Head of caudate nucleus (tissue), 42 donors: ENCODE measurements at places on chromosomes 3 and 15.

DNA sequence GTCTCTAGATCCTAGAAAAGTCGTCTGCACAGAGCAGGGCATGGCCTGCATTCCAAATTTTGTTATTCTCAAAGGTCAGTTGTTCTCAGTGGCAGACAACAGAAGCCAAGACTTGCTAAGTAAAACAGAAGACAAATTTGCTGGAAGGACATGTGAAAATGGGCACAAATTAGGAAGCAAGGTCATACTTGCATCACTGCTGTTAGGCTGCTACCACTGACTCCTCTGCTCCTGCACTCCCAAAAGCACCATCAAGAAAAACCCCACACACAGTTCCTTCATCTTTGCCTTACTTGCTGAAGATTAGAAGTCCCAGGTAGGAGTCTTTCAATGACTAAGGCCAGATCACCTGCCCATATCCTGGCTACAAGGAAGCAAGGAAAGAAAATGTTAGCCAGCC is 69.9 kb upstream of the ATP2C1 start:
- DNase-seq, result no peak

DNA sequence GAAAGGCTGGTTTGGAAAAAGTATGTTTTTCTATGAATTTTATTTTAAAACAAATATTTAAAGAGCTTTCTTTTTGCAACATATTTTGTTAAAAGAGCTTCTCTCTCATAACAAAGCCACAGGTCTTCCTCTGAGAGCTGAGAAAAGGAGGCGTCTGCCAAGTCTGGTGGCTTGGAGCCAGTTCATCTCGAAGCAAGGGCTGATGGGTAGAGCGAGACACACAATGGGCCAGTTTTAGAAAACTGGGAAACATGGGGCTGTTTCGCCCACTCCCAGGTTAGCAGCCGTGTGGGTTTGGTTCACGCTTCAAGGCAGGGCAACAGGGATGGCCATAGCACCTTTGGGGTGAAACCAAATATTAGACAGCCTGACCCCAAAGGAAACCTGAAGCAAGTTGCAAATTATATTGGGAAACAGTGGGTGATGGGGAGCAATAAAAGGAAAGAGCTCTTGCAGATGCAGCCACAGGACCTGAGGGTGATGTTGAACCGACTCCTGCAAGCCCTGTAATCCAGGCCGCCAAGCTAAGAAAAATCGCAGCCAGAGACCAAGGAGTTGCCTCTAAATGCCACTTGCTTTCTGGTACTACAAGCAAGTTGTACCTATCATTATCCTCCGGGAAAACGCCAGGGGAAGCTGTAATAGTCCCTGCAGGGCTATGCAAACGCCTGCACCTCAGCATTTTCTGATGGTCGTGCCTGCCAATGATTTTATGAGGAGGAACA is 88.4 kb upstream of the GALNT15 start:
- peak; percentile 82 for DNase-seq

GRCh38 chr3:155423526-155424322 is 130.2 kb upstream of the STRIT1 start:
- no peak for DNase-seq

DNA sequence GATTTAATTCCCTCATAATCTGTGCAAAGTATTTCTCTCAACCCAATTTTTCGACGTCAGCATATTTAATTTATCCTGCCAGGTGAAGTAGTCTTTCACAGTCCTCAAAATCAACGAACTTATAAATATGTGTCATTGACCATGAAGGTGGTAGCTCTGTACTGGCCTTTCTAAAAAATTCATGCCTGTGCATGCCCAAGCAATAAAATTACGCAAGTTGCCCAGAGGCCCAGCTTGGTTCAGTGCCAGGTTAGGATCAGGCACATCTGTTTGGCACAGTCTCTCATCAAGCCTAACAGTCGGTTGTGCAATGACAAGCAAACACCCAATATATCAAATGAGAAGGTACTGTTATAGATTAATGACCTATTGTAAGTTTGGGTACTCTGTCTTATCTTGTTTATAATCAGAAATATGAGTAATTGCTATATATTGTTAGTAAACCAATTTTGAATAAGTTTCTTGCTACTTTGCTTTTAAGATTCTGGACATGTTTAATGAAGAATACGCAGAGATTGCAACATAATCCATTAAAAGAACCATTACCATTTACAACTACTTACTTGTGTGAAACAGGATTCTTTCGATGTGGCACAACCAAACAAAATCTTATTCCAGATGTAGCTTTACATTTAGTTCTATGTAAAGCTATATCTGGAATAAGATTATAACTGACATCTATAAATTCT is 159.0 kb upstream of the IL12A start:
- DNase-seq, result no peak

DNA sequence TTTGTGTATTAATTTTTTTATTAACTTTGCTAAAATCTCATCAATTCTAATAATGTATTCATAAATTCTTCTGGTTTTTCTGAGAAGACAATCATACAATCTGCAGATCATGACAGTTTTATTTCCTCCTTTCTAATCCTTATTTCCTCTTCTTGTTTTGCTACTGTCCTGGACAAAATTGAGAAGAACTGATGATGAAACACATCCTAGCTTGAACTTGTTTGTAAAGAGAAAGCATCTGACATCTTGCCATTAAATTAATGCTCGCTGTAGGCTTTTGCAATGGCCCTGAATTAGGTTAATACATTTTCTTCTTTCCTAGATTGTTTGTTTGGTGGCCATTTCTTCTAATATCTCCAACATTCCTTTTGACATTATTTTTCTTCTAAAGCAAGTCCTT is 110.9 kb upstream of the TPM1 start:
- no peak for DNase-seq

GRCh38 chr3:105513042-105513441 is 146.3 kb downstream of the ALCAM start:
- no peak for DNase-seq

GRCh38 chr3:183884097-183884426 is 618 bp downstream of the PARL start:
- DNase-seq, result no peak

- no peak for DNase-seq
These were observed 521.2 kb downstream of the FOXP1 start for GRCh38 chr3:71062037-71062932.

- no peak for DNase-seq
These were observed 5.6 kb downstream of the ZBTB38 start for GRCh38 chr3:141373768-141374526.

- peak; percentile 57 for DNase-seq
These were observed 41.1 kb upstream of the SEC61A1 start for GRCh38 chr3:128011140-128011539.

DNA sequence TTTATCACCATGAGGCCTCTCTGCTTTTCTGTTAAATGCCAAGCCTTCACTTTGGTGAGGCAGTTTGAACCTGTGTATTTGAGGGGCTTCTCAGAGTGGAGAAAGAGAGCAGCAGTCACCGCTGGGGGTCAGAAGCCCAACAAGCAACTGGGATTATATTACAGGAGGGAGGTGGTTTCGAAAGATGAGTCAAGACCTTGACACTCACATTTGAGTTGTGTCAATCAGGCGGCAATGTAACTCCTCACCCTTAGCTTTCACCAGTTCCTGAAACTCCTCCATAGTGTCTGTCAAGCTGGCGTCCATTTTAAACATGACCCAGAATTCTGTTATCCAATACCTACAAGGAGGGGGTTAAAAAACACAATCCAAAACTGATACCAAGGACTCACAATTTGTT is 46.5 kb downstream of the RASGRP1 start:
- no peak for DNase-seq

- DNase-seq, result no peak
These were observed 31.0 kb upstream of the TM4SF4 start for GRCh38 chr3:149443545-149443912.

- peak; percentile 67 for DNase-seq
These were observed 145.5 kb upstream of the UMPS start for GRCh38 chr3:124584552-124585391.

- peak; percentile 37 for DNase-seq
These were observed 4.7 kb upstream of the ARHGEF3 start for GRCh38 chr3:56806407-56806806.

DNA sequence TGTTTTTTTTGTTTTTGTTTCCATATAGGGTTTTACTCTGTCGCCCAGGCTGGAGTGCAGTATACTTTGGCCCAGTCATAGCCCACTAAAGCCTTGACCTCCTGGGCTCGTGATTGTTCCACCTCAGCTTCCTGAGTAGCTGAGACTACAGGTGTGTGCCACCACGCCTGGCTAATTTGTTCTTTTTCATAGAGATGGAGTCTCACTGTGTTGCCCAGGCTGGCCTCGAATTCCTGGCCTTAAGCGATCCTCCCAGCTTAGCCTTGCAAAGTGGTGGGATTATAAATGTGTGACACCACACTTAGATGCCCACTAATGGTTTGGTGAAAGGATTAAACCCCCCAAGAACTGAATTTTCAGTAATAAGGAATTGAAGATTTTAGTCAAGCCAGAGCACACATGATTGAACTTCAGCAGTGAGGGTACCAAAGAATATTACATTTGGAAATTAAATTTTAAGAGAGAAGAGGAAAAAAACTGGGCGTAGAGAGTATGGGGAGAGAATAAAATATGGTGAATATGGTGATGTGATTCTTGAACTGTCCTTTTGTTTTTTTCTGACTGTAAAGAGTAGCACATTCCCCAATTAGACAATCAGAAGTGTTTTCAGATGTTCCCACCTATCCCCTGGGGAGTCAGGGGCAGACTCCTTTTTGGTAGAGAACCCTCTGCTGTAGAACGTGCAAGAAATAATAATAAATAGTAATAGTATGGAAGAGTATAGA is 208.1 kb downstream of the PTPRG start:
- no peak for DNase-seq

DNA sequence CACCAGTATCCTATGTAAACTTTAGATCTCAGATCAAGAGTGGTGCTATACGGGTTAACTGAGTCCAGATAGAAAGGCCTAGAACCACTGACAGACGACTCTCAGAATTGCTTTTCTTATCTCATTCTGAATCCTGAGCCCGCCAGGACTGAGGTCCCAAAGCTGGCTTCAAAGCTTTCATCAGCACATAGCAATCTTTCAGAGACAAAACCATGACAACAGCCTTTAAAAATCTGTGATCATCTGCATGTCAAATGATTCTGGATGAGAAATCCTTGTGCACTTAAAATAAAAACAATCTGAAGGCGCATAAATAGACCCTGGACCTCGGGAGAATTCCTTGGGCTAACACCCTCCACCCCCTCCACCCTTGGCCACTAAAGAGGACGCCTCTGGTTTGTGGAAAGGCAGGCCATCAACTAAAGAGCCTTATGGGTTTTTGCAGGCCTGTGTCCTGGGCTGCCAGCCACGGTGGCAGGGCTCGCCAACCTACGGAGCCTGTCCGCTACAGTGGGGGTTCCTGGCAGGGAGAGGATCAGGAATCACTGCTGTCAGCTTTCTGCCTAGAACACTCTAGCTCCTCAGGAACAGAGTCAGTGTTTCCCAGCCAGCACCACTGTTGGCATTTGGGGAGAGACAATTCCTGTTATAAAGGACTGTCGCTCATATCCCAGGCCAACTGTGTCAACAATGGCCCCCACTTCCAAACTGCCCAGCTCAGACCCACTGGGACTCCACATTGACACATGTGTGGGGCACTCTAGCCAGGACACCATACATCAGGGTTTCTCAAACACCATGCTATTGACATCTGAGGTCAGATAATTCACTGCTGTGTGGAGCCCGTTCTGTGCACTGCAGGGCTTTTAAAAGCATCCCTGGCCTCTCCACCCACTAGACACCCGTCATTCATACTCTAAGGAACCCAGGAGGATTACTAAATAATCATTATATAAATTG is 20.2 kb downstream of the TLE3 start:
- peak; percentile 23 for DNase-seq

DNA sequence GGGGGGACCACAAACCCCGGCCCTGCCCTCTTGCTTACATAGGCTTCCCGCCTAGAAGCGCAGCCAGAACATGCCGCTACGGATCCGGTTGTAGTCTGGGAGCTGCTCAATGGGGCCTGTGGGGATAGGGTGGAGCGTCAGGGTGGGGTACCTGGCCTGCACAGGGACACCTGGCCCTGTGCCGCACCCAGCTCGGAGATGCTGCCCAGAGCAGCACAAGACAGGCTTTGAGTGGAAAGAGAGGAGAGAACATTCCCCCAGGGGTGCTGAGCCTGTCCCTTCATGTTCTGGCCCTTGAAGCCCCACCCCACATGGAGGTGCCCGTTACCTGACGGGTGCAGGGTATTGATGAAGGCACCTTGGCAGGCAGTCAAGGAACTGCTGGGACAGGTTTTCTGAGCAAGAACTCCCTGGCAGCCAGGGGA is 4.0 kb upstream of the COL7A1 start:
- DNase-seq, result no peak

- peak; percentile 64 for DNase-seq
These were observed 73.8 kb upstream of the HEG1 start for GRCh38 chr3:125129512-125129997.

DNA sequence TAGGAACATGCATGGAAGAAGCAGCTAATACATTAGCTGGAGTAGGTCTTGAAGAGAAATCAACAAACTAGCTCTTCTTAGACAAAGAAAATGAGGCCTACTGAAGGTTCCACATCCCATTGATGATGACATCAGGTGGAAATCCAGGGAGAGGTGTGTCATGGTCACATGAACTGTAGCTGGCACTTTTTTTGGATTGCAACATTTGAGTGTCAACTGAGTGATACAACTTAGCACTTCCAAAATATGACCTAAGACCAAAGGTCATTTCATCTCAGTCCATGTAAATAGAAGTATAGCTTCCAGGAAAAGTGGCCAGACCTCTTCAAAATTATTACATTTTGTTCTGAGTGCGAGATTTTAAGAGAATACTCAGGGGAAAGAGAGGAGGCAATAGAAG is 117.2 kb upstream of the MEIS2 start:
- no peak for DNase-seq

GRCh38 chr15:29870495-29871151 is 48.4 kb upstream of the TJP1 start:
- DNase-seq, result peak; percentile 50

- DNase-seq, result peak; percentile 55
These were observed 36.9 kb upstream of the HERC1 start for GRCh38 chr15:63870487-63871209.

DNA sequence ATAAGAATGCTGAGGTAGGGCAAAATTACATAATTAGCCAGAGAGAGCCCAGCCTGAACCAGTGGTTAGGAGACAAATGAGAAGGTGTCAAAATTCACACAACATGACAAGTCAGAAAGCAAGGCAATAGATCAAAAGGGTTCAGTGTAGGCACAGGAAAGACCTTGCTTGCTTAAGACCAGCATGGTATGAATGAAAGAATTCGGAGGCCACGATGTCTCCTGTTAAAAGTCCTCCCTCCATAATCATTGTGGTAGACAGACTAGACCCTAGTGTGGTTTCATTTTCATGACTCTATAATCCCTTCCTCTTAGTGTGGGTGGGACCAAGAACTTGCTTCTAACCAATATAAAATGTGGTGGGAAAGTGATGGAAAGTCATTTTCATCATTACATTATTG is 98.7 kb upstream of the ANKRD28 start:
- no peak for DNase-seq
